T-cell (primary cell): ENCODE measurements at places on chromosomes 5 and 9. TPM values are rescaled to one million over a fixed set of nuclear protein-coding genes. Genes with fewer than 3 reads are reported as not detected.

Gene FAT2
- total RNA-seq: not detected

Gene CATSPER3
- total RNA-seq: not detected

Gene PCDH12
- not detected for total RNA-seq

Gene TCOF1
- 50.4 TPM for total RNA-seq

Gene CCDC180
- 12.9 TPM for total RNA-seq
